Glomerular endothelial cell (primary cell): ENCODE measurements at places on chromosomes 1 and 21. TPM values are rescaled to one million over a fixed set of nuclear protein-coding genes. Genes with fewer than 3 reads are reported as not detected.

The SLC25A34 gene
- 0.19 and 0.53 TPM in 2 replicates for total RNA-seq

GRCh38 chr1:8472668-8473067 is 154.8 kb downstream of the SLC45A1 start:
- no peak for DNase-seq

DNA sequence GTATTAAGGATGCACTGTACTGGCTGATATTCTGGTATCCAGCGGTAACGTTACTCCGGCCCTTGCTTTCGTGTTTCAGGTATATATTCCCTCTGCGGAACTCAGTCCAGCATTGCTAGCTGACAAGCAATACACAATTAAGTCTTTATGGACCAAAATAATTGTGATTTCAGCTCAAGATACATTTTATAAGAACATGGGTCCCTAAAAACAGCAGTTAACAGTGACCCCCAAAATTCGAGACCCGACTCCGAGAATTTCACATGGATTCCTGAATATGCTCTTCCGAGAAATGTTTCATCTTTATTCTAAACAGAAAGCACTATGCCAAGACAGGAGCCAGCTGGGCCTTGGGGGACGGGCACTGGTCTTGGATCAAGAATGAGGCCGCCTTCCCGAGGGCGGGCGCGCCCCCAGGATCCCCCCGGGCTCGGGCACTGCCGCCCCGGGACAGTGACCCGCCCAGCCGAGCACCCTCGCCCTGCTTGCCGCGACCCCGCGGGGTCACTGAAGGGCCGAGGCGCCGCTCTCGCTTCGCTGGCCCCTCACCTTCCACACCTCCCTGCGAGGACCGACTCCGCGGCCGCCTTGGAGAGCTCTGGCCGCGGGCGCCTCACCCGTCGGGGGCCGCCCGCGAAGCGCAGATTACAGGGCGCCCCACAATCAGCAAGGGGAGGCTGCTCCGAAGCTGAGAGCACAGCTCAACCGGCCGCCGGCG is 610 bp downstream of the SCYL3 start:
- no peak for DNase-seq

DNA sequence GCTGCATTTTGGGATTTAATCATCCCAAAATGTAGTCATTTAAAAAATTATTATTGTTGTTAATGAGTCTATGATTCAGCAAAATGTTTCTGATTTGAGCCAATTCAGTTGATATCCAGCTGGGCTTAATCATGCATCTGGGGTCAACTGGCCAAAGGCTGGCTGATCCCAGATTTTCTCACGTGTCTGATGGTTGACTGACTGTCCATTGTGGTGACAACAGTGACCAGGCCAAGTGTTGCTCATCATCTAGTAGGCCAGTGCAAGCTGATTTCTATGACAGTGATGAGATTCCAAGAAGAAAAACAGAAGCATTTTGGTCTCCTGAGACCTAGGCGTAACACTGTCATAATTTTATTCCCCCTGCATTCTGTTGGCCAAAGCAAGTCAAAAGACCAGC is 80.1 kb upstream of the ZC3H11B start:
- no peak for DNase-seq

The TP73 gene
- 0.88 TPM in 1 of 2 replicates, not detected in the other for total RNA-seq

The TRIM63 gene
- total RNA-seq: not detected in 2 replicates
